ENCODE measurements at places on chromosomes 12 and 14.

GRCh38 chr12:6873094-6874014, at the start of gene SPSB2:
TSS of gene SPSB2 (minus strand) at chr12:6873303. CDS start at chr12:6872901, 402 bp downstream.
- DNase-seq: peak; percentile 100

DNA sequence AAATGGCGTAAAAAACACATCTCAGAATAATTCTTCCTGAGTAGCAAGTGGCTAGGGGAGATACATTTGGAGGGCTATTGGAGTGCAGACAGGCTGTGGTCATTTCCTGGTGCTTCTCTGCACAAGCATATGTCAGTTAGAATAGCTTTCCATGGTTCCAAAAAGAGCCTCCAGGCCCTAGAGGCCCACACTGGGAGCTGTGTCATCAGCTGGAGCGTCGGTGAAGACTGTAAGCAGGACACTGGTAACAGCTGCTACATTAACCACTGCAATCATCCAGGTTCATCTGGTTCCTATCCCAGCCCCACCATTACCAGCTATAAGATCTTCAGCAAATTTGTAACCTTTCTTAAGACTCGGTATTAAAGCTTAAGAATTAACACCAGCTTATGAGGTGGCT, 31.7 kb upstream of the APPL2 start:
- DNase-seq: no peak

- no peak for DNase-seq
Measured at GRCh38 chr14:105091054-105091516, 25.9 kb upstream of the GPR132 start.

GRCh38 chr12:99154216-99154982, 493.2 kb upstream of the GARIN6 start:
- DNase-seq: no peak

- DNase-seq: no peak
Measured at GRCh38 chr12:52178443-52178842, 13.4 kb downstream of the KRT80 start.

- DNase-seq: no peak
Measured at GRCh38 chr12:95337146-95337545, 119.5 kb downstream of the VEZT start.

DNA sequence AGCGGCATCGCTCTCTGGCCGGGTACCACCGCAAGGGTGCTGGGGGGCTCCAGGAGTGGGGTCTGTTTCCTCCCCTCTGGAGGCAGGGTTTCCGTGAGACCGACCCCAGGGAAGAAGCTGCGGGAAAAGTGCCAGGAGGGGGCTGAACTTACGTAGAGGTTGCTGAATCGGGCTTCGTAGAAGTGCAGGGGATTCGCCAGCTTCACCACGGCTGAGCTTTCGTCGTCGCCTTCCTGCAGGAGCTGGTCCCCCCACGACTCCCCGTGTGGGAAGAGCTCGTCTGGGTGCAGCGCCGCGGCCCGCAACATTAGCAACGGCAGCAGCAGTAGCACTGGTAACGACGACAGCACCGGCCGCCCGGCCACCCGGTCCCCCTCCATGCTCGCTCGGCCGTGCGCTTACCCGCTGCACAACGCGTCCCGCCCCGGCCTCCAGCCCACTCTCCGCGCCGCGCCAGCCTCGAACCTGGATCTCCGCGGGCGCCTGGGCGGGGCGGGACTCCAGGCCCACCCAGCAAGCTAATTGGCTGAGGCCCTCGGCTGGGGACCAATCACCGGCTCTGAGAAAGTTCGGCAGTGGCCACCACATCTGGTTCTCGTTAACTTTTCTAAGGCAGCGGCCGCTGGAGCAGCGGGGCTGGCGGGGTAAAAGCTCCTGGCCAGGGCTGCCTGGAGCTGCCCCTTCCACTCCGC, at the start of gene NID2:
TSS of gene NID2 (minus strand) at position 445 of the 692 bp plus-strand sequence. CDS start at position 380, 65 bp downstream.
- DNase-seq: peak; percentile 63

- no peak for DNase-seq
Measured at GRCh38 chr12:52179396-52179973, 12.3 kb downstream of the KRT80 start.

GRCh38 chr14:70902184-70902583, 5.1 kb upstream of the PCNX1 start:
- DNase-seq: no peak

- DNase-seq: no peak
Measured at GRCh38 chr14:30054201-30054600, 126.6 kb upstream of the PRKD1 start.

DNA sequence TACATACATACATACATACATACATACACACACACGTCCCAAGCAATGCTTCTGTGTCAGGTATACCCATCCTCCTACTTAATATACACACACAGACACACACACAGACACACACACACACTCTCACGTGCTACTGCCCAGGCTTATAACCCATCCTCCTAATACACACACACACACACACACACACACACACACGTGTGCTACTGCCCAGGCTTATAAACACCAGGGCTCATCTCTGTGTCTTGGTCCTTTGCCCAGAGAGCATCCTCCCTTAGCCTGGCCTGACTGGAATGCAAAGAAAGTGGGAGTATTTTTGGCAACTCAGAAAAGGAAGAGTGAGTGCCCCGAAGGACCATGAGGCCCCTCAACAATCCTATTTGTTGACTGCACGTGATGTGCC, 129.0 kb downstream of the RBM19 start:
- DNase-seq: no peak

- DNase-seq: no peak
Measured at GRCh38 chr12:51601241-51601640, 10.2 kb downstream of the SCN8A start.

DNA sequence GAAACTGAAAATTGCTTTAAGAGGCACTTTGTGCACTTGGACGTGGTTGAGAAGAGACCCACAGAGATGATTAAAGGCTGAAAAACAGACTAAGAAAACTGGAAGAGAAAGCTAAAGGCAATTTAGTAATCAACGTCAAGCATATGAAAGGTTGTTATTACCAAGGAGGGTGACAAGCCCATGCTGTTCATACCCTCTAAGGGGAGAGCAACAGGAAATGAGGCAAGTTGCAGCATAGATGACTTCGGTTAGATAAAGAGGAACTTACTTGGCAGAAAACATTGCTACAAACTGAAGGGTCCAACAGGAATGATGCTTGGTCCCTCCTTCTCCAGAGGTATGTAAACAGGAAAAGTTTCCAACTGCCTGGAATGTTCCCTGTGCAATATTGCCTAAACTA, 107.8 kb downstream of the DUSP6 start:
- DNase-seq: peak; percentile 18

DNA sequence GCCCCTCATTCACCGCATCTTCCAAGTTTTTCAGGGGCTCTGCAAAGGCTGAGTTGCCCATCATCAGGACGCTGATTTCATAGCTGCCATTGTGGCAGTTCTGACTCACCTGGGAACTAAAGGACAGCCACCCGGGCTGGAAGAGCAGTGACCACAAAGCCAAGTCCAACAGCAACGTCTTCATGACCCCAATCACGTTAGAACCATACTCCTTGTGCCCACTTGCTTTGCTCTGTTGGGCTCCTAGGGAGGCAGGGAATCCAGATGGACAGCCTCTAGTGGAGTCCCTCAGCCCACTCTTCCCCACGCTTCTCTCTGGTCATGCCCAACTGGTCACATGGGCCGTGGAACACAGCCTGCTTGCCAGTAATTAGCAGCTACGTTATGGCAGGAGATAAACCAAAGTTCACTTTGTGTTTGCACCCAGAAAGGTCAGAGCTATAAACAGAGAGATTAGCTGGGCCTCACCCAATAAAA, at the start of gene GUCY2C:
TSS of gene GUCY2C (minus strand) at position 335 of the 477 bp plus-strand sequence. CDS start at position 184, 151 bp downstream.
- no peak for DNase-seq

GRCh38 chr12:111434049-111434448, 28.3 kb downstream of the SH2B3 start:
- DNase-seq: no peak

DNA sequence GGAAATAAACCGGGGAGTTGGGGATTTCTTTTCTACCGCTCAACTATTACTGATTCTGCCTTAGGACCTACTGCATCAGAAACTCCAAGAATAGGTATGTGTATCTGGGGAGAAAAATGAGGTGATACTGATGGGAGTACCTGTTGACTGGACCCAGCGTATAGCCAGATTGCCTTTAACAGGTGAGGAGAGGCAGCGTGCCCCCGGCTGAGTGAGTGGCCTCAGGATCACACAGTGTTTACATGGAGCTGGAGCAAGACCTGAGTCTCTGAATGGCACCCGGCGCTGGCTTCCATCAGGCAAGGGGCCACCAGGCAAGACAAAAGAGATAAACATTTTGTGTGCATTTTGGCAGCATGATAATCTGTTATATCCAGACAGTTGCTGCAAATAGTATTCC, 496.2 kb downstream of the EGLN3 start:
- DNase-seq: no peak

DNA sequence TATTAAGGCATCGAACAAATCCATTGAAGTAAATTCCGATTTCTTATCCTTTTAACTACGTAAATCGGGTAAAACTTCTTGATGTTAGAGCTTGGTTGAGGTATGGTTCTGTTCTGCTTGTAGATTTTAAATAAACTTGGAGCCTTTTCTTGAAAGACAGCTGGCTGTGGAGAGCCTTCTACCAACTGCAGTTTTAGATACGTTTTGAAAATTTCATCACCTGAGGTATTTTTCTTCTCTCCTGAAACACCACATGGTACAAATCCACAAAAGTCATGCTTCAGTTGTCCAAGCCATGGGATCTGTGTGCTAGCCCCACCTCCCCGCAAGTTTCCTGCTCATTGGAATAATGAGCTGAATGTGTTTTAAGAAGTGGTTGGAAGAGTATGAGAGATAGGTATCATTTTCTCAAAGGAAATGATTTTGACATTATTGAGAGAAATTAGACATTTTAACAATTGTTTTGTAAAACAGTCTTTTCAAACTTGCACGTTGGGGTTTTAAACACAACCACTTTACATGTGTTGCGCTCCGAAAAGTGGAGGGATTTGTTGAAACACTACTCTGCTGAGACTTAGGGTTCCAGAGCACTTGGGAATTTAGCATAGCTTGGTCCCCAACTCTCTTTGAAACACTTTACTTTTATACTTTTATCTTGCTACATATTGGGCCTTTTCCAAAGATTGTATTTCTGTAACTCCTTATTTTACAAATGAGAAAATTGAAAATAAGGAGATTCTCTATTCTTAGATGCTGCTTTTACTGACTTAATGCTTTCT, 1.4 kb downstream of the PPM1A start:
- DNase-seq: no peak

GRCh38 chr12:124024263-124024678, 51.3 kb downstream of the ZNF664 start:
- DNase-seq: no peak

DNA sequence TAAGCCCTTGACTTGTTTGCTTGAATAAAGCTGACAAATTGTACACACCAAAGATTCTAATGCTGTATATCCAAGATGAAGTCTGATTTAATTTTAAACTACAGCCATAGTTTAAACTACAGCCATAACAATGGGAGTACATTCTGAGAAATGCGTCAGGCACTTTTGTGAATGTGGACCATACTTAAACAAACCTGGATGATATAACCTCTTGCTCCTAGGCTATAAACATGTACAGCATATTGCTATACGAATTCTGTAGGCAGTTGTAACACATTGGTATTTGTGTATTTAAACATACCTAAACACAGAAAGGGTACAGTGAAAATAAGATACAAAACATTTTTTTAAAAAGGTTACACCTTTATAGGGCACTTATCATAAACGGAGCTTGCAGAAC, 59.4 kb upstream of the KCNMB4 start:
- no peak for DNase-seq

GRCh38 chr14:58533446-58533845, 104.3 kb upstream of the DACT1 start:
- no peak for DNase-seq

DNA sequence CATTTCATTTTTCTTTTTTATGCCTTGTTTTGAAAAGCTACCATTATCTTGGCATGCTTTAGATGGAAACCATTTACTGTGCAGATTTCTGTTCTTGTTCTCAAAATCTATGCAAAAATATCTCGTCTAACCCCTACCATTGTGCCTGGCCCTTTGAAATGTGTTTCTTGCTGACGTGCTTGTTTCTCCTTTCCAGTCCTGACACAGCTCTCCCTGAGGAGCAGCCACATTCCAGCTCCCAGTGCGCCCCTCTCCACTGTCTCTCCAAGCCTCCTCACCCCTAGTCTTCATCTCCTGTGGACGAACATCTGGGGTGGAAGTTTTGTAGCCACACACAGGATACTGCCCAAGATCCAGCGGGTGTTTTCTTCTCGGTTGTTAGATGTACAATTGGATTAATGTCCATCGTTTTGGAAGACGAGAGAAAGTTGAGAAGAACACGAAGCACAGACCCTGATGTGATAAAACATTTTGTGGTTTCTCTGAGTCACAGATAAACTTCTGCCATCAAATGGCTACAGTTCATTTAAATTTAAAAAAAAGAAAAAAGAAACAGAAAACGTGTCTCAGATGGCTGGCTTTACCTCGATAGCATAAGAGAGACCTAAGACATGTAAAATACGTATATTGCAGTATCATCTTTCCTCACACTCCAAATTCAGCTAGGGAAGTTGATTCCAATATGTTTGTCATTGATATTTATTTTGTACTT, 21.9 kb upstream of the FGD4 start:
- no peak for DNase-seq

GRCh38 chr12:119808441-119808840, 68.7 kb downstream of the CIT start:
- no peak for DNase-seq

- DNase-seq: no peak
Measured at GRCh38 chr14:69960296-69960695, 81.1 kb downstream of the SMOC1 start.

DNA sequence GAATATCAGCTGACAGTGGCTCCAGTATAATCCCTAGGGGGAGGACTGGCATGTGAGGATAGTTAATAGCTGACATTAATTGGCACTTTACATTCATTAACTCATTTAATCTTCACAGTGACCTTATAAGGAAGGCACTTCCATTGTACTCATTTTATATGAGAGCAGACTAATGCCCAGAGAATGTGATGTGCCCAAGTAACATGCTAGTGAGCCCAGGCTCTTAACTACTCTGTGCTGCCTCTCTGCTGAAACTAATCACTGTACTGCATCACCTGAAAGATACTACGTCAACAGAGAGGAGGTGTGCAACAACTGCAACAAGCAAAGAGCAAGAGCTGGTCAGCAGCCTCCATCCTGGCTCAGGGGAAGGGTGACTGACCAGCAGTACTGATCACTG, 40.1 kb downstream of the GALNT4 start:
- no peak for DNase-seq

DNA sequence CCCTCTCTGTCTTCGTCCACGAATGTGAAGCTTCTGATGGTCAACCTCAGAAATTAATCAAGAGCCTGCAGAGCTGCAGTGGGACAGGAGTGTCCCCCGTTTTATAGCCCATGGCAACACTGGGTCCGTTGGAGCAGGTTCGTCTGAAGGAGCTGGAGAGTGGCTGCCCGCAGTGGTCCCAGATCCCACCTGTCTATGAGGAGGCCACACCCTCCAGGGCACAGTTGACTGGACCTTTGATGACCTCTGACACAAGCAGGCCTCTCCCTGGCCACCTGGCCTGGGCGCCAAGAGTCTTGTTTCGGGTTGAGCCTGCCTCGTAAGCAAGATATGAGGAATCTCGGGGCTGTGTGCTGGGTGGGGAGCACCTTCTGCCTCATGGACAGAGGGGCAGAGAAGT, 100.7 kb upstream of the SFSWAP start:
- DNase-seq: no peak

- DNase-seq: peak; percentile 66
Measured at GRCh38 chr12:49703647-49704137, 3.5 kb downstream of the FMNL3 start.

Measured in stimulated activated naive CD8-positive, alpha-beta T cell treated with anti-CD3 and anti-CD28 coated beads, Interleukin-15, Interleukin-2, amounts not matched to agents 100 U/mL and 50 U/mL, for 24 hours (primary cell).